ENCODE measurements at places on chromosomes 16 and 17.
A peak's percentile ranks its signal among the peaks of the same experiment; 100 is the strongest.

- no peak for DNase-seq
Measured at GRCh38 chr16:85433477-85433876, 179.6 kb upstream of the GSE1 start.

- DNase-seq: no peak
Measured at GRCh38 chr16:19649980-19650379, 68.0 kb downstream of the KNOP1 start.

DNA sequence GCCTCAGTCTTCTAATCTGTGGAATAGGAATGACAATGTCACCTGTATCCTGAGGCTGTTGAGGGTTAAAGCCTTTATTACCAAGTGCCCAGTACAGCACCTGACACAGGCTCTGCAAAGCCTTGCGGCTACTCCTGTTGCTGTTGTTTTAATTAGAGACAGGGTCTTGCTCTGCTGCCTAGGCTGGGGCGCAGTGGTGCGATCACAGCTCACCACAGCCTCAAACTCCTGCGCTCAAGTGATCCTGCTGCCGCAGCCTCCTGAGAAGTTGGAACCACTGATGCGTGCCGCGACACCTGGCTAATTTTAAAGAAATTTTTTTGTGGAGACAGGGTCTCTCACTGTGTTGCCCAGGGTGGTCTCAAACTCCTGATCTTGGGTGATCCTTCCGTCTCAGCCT, 5.4 kb downstream of the GSE1 start:
- DNase-seq: no peak

GRCh38 chr16:11100239-11100750, 155.7 kb downstream of the SOCS1 start:
- DNase-seq: no peak

- no peak for DNase-seq
Measured at GRCh38 chr17:12634789-12635414, 30.8 kb upstream of the MYOCD start.

DNA sequence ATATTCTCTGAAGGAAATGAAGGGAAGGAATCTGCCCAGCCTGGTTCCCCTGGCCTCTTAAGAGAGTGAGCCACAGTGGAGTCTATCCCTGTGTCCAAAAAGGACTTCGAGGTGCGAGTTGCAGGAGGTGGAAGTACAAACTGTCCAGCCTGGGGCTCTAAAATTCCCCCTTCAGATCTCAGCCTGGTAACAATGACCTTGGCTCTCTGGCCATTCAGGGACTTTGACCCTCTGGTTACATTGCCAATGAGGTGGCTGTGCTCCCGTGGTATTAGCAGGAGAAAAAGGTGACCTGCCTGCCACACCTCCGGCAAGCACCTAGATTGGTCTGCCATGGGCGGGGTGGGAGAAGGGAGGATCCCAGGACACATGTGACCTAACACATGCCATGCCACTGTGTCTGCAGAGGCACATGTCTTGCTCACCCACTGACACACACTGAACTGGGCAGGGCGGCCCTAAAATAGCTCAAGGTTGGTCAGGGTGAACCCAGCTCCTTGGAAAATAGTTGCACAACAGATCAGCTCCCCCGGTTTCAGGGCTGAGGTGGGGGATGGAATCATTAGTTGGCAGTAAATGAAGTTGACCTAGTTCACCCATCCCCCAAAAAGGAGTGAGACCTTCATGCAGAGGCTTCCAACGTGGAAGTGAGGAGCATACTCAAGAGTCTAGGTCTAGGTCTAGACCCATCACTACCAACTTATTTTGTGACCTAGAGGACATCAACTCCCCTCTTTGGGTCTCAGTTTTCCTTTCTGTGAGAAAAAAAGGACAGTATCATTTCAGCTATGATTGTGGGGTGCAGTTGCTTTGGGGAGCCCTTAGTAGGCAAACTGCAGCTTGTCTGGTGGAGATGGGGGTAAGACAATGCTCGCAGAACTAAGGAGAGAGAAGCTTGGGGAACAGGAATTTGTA, 2.2 kb downstream of the NR1D1 start:
- no peak for DNase-seq

- DNase-seq: no peak
Measured at GRCh38 chr17:76232342-76232741, 8.0 kb downstream of the RNF157 start.

DNA sequence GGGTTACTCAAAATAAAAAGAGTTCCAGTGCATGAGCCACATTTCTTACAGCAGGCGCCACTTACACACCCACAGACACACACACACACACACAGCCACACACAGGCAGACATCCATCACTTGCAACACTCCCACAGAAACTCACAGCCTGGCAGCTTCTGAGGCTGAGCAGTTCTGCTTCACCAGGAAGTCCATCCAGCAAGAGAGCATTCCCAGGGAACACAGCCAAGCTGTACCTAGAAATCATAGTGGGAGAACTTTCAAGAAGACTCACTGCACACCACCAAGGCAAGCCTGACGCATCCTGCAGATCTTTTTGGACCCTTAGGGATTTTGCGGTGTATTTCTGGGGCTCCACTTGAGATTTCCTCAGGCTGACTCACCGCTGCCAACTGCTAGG, 140.9 kb upstream of the WSB1 start:
- DNase-seq: no peak

DNA sequence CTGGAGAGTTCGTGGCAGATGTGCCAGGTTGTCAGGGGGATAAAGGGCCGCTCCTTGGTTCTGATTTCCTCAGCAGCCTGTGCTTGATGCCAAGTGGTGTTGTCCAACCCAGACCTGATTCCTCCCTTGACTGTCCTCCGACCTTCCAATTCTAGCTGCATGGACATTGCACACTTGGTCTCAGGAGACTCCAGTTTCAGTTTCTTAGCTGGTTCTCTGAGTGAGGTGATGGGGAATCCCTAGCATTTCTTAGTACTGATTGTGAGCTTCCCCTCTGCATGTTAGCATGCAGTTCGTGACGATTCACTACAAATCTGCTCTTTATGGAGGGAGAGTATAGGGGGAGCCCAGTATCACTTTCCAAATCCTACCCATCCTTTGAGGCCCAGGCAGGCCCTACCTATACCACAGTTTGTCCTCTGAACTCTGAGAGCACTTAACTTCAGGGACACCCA, 12.4 kb upstream of the CCR7 start:
- no peak for DNase-seq

- DNase-seq: no peak
Measured at GRCh38 chr17:79628861-79629547, 18.2 kb upstream of the RBFOX3 start.

- DNase-seq: no peak
Measured at GRCh38 chr17:54191261-54191660, 368.5 kb downstream of the KIF2B start.

DNA sequence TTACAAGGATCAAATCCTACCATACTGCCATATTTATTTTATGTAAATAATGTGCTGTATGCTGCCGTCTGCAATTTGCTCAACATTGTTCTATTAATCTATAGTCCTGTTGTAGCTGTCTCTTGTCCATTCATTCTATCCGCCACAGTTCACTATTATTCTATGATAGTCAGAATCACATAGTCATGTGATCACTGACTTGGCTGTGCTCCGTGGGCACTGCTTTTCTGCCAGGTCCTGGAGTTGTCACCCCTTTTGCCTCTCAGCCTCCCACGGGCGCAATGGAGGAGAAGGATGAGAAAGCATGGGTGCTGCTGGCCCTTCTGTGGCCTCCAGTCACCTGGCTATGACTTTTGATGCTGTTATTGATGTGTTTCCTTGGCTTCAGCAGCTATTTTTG, 37.3 kb upstream of the ANKFY1 start:
- DNase-seq: no peak

- DNase-seq: no peak
Measured at GRCh38 chr17:3817851-3818605, 17.0 kb upstream of the ITGAE start.

DNA sequence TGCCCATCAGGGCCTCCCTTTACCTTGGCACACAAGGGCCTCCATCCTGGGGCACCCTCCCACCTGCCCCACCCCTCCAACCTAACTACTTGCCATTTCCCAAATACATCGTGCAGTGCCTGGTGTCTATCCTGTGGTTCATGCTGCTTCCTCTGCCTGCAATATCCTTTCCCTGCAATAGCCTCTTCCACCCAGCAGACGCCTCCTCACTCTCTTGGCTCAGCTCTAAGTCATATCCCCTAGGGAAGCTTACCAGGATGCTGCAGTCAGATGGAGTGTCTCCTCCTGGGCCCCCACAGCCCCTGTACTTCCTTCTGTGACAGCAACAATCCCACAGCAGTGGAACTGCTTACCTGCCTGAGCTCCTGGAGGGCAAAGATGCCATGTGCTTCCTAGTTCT, 36.7 kb downstream of the CCDC182 start:
- DNase-seq: no peak

GRCh38 chr16:79869304-79870015, 268.9 kb upstream of the MAF start:
- DNase-seq: no peak

DNA sequence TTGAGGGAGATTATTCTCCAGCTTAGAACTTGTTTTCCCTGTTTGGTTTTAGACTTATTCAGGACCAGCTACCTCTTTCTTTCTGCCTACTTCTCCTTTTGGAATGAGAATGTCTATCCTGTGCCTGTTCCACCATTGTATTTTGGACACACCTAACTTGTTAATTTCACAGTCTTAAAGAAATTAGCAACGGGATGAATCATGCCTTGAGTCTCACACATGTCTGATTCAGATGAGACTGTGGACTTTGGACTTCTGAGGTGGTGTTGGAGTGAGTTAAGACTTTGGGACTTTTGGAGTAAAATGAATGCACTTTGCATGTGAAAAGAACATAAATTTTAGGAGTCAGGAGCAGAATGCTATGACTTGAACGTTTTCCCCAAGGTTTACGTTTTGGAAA, 581.4 kb downstream of the CDH11 start:
- DNase-seq: no peak

- DNase-seq: no peak
Measured at GRCh38 chr16:30521873-30522641, 4.3 kb downstream of the ZNF768 start.

DNA sequence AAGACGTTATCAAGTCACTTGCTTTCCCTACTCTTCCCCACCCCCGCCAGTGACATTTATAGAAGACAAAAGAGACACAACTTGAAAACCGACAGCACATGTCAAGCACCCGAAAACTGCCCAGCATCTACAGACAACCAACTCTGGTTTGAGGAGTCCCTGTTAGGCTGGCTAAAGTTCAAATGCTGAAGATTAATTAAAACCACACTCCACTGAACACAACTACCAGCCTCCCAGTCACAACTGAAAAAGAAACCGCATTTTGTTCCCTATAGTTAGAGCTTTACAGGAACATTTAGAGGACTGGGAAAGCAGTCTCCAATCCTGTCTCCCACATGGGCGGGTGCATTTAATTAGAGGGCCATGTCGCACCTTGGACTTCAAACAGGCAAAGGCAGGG, 73.0 kb upstream of the COX10 start:
- no peak for DNase-seq

GRCh38 chr17:17693253-17694168, 12.3 kb downstream of the RAI1 start:
- DNase-seq: no peak

DNA sequence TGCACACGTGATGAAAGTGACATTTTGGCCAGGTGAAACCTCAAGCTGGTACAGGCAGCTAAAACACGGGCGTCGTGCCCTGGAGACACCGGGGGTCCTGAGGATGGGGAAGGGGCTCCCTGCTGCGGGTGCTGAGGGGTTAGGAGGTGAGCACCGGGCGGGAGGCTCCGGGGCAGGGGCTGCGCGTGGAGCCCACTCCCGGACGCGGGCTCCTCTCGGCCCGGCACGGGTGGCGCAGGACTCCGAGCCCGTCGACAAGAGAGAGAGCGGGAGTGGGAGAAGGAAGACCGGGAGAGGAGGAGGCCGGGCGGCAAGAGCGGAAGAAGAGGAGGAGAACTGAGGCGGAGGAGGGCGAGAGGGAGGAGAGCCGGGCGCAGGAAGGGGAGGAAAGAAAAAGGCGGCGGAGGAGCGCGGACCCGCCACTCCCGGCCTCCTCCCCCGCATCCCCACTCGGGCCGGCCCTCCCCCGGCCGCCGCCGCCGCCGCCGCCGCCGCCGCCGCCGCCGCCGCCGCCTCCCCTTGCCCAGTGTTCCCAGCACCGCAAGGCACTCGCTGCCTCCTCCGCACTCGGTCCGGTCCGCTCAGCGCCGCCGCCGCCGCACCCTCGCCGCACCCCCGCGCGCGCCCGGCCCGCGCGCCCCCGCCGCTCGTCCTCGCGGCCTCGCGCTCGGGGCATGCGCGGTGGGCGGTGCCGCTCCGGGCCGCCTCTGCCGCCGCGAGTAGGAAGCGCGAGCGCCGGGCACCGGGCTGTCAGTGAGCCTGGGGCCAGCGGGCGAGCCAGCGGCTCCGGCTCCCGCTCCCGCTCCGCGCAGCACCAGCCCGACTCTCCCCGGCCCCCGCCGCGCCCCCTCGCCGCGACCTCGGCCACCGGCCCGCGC, at the start of gene PRKCA:
TSS of gene PRKCA (plus strand) at position 750 of the 878 bp plus-strand sequence.
- DNase-seq: peak; percentile 30

DNA sequence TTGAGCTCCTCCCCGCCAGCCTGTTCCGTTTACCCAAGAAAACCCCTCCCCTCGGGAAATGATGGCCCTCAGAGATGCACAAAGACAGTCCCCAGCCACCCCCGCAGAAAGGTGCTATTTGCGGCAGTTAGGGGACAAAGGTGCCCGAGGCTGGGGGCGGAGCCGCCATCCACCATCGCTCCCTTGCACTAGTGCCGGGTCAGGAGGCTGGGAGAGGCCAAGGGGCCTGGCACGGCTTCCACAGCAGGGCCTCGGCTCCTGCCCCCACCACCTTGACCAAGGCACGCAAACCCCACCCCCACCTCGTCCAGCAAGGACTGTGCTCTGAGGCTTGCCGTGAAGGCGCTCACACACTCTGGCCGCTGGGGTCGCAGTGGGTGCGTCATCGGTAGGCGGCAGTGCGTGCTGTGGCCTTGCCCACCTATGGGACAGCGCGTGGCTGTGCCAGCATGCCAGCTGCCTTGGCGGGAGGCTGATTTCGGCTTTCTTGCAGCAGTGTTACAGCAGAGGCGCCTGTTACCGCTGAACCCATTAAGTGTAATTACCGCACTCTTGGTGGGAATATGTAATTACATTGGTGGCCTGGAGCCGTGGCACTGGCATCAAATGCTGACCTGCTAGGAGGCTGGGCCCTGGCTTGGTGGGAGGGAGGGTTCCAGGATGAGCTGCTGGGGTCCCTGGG, 31.8 kb downstream of the TPSG1 start:
- DNase-seq: no peak

- DNase-seq: no peak
Measured at GRCh38 chr17:4718276-4718675, 7.8 kb downstream of the ARRB2 start.

- DNase-seq: no peak
Measured at GRCh38 chr16:9360075-9360474, 268.6 kb downstream of the HAPSTR1 start.

Measured in stimulated activated CD8-positive, alpha-beta memory T cell treated with anti-CD3 and anti-CD28 coated beads, Interleukin-15, amount 100 ng/mL, for 1 hour (primary cell).